ENCODE measurements at places on chromosomes 3 and 15.

- DNase-seq: no peak
These were observed 268.5 kb downstream of the CD47 start for GRCh38 chr3:107822308-107822707.

DNA sequence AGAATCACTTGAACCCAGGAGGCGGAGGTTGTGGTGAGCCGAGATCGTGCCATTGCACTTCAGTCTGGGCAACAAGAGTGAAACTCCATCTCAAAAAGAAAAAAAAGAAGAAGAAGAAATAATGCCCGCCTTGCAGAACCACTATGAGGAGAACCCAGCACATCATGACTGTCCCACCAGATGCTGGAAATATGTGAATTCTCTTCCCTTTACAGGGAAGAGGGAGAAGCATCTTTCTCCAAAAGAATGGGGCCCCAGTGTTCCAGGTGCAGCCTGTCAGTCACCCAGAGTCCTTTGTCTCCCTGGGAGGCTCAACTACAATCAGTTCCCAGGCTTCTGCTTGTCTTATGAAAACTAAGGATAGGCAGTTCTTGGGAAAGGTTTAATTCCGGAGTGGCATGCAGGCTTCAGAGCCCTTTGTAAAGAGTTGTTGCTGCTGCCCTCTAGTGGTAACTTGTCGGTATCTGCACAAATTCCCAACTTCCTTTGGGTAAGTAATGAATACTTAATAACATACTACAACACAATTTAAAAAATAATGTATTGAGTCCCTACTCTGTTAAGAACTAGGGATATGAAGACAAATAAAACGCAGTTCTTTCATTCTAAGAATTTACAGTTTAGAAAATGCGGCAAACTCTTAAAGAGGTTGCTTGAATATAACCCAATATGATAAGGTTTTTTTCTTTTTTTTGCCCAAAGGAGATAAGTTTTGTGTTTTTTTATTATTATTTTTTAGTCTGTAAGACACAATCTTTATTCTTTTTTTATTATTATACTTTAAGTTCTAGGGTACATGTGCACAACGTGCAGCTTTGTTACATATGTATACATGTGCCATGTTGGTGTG is 18.6 kb upstream of the TICRR start:
- peak; percentile 63 for DNase-seq

DNA sequence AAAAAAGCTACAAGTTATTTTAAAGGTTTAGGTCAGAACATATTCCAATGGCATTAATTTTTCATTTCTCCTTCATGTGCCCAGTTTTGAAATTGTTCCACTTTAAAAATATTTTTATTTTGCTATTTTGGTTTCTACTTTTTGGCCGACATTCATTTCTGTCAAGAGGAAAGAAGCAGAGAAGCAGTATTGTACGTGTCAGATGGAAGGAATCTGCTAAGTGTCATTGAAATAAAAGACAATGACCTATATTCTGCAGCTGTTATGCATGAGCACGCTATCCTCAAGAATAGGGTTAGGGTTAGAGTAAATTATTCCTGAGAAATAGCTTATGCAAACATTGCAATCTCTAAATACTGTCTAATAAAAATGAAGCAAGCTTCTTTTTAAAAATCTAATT is 941.7 kb downstream of the TUSC7 start:
- no peak for DNase-seq

GRCh38 chr3:126679831-126680666 is 24.0 kb upstream of the CHCHD6 start:
- DNase-seq: no peak

DNA sequence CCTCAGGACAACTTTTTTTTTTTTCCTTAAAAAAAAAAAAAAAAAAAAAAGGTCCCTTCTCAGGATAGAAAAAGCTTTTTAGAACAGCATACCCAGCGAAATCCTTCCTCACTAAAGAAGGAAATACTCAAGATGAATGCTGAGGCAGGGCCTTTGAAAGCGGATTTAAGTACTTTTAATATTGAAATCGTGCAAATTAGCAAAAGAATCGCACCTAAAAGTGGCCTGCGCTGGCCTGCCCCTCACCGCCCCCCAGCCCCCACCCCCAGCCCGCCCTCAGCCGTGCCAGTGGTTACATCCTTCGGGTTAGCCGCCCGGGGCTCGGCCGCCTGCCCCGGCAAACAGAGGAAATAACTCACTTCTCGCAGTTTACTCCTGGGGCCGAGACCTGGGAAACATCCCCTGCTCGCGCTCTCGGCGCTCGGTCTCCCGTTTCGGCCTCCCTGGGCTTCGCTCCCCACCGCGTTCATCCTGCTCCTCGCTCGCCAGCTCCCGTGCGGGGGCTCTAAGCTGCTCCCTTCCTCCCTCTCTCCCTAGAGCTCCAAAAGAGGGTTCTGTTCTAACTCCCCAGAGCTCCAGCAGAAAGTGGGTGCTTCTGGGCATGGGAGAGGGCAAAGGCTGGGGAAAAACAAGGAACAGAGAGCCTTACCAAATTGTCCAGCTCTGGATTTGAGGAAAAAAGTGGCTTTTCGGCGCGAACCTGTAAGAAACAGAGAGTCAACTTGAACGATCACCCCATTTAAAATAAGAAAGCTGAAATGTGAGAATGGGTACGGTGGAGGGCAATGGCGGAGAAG is 5.2 kb downstream of the MEIS2 start:
- DNase-seq: no peak

- DNase-seq: no peak
These were observed 134.5 kb downstream of the MECOM start for GRCh38 chr3:169529013-169529412.

DNA sequence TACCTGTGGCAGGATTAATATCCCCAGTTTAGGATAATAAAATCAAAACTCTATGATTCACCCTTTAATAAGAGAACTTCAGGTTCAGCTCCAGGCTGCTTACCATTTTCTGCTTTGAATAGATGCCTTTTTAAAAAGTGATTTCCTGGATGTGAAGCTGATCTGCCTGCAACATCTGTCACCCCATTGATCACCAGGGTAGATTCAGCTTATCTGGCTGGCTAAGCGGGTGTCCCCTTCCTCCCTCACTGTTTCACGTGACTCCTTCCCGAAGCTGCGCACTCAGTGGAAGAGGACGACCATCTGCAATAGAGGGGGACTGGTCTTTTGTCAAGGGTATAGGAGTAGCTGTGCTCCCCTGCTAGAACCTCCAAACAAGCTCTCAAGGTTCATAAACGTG is 128.1 kb downstream of the IL1RAP start:
- no peak for DNase-seq

GRCh38 chr15:37764733-37765191 is 169.7 kb upstream of the TMCO5A start:
- DNase-seq: peak; percentile 43

- DNase-seq: peak; percentile 82
These were observed 30.9 kb downstream of the CCNL1 start for GRCh38 chr3:157128771-157129681.

- no peak for DNase-seq
These were observed 233.7 kb downstream of the OCA2 start for GRCh38 chr15:27865323-27865922.

DNA sequence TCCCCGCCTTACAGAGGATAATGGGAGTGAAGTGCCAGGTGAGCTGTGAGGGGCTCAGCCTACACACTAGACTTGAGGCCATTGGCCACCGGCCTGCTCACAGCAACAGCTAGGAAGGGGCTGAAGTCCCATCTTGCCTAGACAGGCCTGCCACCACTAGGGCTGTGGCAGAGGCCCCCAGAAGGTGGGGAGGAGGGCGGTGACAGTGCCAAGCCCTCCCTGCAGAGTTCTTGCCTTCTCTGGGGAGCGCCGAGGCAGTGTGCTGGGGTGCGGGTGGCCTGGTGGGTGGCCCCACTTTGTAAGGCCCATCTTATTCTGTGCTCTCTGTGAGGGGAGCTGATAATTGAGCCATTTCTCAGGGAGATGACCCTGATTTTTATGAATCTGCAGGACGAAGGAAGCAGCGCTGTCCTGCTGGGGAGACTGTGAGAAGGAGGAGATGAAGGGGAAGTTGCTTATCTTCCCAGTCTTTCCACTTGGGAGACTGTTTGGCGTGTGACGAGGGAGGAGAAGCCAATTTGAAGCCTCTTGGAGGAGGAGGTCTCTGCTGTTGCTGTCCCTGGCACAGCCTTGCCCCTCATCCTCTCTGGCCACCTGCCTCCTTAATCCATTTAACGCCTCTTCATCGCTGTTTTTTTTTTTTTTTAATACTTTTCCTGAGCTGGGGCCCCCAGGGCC is 104.3 kb downstream of the LINGO1 start:
- DNase-seq: no peak

- no peak for DNase-seq
These were observed 37.3 kb upstream of the MGA start for GRCh38 chr15:41622901-41623300.

DNA sequence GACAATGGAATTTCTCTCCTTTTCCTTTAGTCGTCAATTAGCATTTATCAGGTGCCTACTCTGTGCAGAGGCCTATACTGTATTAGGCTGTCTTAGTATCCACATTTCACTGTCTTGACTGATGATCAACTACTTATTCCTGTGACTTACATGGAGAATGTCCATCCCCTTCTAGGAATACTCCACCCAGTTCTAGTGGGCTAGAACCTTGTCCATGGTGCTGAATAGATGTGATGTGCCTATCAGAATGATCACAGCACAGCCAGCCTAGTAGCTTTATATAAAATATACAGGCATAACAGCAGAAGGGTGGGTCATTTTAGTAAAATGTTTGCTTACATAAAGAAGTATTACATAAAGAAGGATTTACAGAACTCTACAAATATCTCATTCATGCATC is 621.4 kb downstream of the PDCD6IP start:
- DNase-seq: no peak

- DNase-seq: peak; percentile 70
These were observed 25.2 kb downstream of the UBE2E1 start for GRCh38 chr3:23830869-23831484.

DNA sequence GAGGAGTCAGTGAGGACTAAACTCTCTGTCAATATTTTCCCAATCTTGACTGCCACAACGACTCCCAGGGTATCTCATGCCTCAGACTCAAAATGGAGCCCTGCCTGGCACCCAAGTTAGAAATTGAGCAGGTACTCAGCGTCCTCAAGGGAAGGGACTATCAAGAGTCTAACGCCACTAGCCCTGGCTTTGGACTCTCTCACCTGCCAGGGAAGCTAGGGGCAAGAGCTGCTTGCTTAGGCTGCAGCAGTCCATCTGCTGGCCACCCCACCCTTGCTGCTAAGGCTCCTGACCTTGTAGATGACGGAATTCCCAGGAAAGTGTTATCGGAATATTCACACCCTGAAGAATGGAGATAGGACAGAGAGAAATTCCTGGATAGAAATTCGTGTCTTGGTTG is 33.0 kb downstream of the ZIC4 start:
- DNase-seq: no peak

DNA sequence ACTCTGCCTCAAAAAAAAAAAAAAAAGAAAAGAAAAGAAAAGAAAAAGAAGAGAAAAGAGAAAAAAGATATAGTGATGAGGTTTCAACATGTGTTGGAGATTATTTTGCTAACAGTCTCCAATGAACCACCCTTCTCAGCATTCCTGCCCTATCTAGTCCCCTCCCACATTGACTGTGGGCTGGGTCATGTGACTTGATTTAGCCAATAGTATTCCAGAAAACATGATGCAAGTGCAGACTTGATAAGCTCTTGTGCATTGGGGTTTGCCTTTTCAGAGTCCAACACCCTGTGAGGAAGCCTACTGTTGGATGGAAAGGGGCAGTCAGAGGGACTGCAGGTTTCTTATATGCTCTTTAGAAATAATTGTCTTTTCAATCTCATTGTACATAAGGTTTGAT is 37.8 kb upstream of the MED12L start:
- DNase-seq: peak; percentile 15

DNA sequence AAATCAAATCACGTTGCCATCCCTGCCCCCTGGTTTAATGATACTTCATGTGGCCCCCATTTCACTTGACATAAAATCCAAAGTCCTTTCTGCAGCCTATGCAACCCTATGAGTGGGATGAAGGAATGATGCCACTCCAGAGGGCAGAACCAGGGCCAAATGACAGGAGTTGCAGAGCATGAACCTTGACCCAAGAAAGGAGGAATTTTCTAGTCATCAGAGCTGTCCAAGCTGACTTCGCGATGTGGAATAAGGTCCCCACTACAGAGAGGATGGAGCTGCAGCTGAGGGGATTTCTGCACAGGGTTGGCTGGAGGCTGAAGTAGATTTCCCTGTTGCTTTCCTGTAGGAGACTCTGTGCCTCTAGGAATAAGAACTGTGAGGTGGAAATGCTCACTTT is 15.8 kb upstream of the EPHB3 start:
- DNase-seq: no peak

GRCh38 chr15:100869151-100869999 is 10.3 kb upstream of the ALDH1A3 start:
- DNase-seq: no peak

DNA sequence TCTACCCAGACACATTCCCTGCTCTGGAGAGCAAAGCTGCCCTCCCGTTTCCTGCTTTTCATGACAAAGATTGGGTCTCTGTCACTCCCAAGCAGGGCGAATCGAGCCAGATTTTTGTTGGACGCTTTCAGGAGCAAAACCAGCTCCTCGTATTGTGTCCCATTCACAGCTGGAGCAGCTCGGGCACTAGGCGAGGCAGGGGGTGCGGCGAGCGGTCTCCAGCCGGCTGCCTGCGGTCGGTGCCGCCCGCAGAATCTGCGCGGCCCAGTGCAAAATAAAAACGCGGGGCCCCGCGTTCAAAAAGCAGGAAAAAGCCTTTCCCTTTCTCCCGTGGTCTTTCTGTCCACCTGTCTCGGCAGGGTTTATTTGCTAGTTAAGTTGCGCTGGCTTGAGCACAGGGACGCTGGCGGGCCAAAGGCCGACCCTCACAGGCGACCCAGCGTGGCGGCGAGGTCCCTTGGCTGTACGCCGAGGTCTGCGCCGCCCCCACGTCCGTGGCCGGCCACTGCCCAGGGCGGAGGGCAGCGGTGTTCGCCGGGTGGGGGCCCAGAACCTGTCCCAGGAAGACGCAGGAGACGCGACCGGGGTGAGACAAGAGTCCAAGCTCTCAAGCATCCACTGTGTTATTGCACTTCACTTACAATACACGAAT is 71.2 kb downstream of the CYP19A1 start:
- DNase-seq: no peak

DNA sequence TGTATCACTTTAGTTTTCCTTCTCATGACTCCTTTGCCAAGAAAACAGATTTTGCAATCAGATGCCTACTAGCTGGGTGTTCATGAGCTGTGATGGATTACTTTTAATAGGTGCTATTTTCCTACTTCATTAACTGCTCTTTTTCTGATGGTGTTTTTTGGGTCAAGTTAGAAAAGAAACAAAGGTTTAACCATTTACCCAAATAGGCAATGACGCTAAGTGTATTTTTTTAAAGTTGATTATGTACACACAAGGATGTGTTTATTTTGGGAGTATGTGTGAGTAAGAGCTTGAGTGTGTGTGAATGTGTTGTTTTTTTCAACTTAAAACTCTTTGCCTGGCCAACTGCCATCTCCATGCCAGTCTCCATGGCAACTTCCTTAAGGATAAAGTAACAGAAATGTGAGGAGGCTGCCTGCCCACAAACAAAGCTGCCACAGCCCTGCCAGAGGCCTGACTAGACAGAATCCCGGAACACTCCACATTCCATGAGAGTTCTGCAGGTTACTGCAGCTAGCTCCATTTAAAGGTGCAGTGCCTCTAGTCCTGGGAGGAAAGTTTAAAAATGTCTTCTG is 215.6 kb upstream of the RBMS3 start:
- DNase-seq: peak; percentile 99

Data from mammary epithelial cell (primary cell).